ELR (cell line): ENCODE measurements at places on chromosomes 5 and 9.
A peak's percentile ranks its signal among the peaks of the same experiment; 100 is the strongest.

GRCh38 chr5:66306105-66306843 lies 162.2 kb downstream of the SREK1 start:
- DNase-seq: peak; percentile 78

DNA sequence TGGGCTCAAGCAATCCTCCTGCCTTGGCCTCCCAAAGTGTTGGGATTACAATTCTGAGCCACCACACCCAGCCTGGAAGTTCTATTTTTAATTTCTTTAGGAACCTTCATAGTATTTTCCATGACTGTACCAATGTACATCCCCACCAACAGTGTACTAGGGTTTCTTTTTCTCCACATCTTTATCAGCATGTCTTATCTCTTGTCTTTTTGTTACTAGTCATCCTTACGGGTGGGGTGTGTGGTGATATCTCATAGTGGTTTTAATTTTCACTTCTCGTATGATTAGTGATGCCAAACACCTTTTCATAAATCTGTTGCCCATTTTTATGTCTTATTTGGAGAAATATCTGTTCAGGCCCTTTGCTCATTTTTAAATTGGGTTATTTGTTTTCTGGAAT lies 123.0 kb upstream of the MEF2C start:
- DNase-seq: no peak

GRCh38 chr9:136378170-136379002 lies 4.9 kb upstream of the CARD9 start:
- DNase-seq: no peak

- no peak for DNase-seq
Observed at GRCh38 chr9:134289241-134289875, 36.9 kb upstream of the RXRA start.

- no peak for DNase-seq
Observed at GRCh38 chr5:65329266-65329665, 152.5 kb downstream of the ADAMTS6 start.

- DNase-seq: peak; percentile 78
Observed at GRCh38 chr9:100505564-100506159, 32.7 kb downstream of the TMEFF1 start.

DNA sequence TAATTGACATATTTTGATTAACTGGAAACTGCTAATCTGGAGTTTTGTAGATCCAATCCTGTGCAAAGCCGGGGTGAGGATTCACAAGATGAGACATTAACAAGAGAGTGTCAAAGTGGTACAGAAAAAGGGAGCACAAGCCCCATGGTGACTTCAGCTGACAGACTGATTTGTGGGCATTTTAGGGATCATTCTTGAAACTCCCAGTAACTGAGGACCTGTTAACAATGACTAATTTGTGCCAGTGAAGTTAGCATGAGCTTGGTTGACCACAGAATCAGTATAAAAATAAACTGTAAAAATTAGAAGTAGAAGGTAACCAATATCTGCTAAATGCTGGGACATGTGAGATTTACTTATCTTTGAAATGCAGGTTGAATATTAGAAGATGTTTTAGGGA lies 1578.3 kb downstream of the EFNA5 start:
- DNase-seq: no peak

GRCh38 chr9:112601636-112602035 lies 115.0 kb downstream of the KIAA1958 start:
- peak; percentile 47 for DNase-seq

DNA sequence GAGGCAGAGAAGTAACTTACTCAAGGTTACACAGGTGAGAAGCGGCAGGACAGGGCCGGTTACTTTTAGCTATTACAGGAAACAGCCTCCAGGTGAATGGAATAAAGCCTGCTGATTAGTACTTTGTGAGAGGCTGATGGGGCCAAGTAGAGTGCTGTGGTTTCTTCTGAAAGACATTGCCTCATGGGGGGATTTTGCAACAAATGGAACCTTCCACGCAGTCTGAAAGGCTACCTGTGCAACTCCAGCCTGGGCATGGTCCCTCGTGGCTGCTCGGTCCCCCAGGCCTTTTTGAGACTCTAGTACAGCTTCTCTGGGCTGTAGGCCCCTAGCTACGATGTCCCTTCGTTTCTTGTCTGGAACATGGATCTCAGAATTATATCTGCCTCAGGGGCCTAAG lies 2.0 kb downstream of the TMEM268 start:
- DNase-seq: no peak

DNA sequence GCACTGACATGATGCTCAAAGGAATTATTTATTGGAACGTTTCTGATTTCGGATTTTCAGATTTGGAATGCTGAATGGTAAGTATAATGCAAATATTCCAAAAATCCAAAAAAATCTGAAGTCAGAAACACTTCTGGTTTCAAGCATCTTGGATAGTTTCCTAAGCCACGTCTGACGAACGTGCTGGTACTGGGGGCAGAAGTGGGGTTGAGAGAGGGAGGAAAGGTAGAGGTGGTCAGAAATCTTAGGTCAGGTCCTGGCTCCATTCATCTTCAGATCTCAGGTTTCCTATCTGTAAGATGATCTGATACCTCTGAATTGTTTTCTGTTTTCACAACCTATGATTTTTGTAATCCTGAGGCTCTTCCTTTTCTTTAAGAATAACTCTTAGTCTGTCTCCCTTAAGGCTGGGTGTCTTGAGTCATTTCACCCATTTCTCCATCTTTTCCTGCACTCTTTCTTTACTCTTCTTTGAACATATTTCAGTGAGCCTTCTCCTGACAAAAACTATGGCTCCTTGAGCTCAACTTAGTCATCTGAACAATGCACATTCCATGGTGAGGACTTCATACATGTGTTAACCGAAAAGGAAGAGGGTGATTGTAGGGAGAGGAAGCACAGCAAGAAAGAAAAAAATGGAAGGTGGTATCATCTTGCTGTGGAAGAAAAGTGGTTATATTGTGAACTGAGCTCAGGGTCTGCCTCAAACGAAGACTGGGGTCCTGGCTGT lies 3.3 kb downstream of the SGCD start:
- DNase-seq: no peak

GRCh38 chr5:149157330-149157729 lies 16.0 kb downstream of the ABLIM3 start:
- DNase-seq: no peak

DNA sequence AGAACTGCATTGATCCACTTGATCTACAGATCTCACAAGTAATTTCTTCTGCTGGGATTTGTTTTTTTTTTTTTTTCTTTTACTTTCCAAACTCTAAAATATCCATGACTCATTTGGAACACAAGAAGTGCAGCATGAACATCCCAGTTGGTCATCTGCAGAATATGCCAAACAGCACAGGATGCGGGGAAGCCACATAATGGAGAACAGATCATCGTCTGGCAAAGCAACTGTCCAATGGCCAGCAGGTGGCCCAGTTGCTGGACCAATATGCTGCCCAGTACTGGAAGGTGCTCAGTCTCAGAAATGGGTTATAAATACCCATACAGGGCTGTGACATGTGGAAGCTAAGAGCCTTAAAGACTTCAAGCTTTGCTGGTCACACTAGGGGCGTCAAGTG lies 221.3 kb upstream of the TAS2R1 start:
- DNase-seq: peak; percentile 96

- DNase-seq: no peak
Observed at GRCh38 chr9:131815970-131816873, 76.3 kb upstream of the RAPGEF1 start.

DNA sequence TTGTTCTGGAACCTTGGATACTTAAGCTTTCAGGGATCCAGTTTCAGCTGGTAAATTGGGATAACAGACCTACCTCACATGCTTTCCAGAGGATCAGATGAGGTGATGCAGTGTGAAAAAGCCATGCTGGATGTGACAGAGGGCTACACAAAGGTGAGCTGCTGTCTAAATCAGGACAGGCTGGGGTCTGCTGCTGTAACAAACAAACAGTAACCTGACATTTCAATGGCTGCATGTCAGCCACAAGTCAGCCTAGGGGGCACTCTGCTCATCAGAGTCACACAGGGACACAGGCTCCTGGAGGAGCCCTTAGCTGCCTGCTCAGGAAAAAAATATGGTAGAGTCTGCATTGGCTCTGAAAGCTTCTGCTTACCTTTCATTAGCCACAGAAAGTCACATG lies 66.7 kb upstream of the EGFLAM start:
- DNase-seq: no peak

- peak; percentile 32 for DNase-seq
Observed at GRCh38 chr5:94705427-94705826, 87.0 kb downstream of the SLF1 start.

GRCh38 chr9:38724754-38725153 lies 4.8 kb upstream of the FAM240B start:
- DNase-seq: no peak

DNA sequence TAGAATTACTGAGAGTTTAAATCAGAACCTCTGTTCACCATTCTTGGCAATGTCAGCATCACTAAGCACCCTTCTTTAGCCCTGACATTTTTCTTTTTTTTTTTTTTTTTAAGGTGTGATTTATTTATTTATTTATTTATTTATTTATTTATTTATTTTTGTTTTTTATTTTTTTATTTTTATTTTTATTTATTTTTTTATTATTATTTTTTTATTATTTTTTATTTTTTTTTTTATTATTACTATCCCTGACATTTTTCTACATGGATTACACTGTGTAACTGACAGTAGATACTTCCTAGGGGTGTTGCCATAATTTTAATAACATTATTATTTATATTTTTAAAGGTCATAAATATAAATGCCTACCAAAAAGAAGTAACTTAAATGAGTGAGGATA lies 47.0 kb upstream of the TRPM3 start:
- no peak for DNase-seq

DNA sequence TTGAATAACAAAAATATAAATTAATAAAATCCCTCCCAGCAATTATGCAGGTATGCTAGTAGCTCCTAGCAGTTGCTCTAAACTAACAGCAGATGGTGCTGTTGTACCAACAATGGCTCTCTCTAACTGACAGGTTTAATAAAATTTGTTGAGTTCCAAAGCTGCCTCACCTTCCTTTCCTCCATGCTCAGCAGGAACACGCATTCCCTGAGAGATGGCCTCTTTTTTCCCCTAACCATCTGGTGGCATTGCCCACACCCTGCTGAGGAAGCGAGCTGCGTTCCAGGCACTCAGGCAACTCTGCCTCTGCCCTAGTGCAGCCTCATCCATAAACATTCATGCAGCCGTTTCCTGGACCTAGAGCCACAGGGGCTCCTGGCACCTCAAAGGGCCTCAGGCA lies 106.2 kb downstream of the KLHL3 start:
- DNase-seq: peak; percentile 74

GRCh38 chr5:35488055-35488454 lies 129.6 kb upstream of the SPEF2 start:
- no peak for DNase-seq

- DNase-seq: peak; percentile 68
Observed at GRCh38 chr5:95761771-95762651, 30.9 kb downstream of the RHOBTB3 start.

- no peak for DNase-seq
Observed at GRCh38 chr9:93303806-93304573, 120.1 kb downstream of the WNK2 start.

GRCh38 chr9:4714266-4715016 lies 26.6 kb downstream of the AK3 start:
- DNase-seq: no peak

DNA sequence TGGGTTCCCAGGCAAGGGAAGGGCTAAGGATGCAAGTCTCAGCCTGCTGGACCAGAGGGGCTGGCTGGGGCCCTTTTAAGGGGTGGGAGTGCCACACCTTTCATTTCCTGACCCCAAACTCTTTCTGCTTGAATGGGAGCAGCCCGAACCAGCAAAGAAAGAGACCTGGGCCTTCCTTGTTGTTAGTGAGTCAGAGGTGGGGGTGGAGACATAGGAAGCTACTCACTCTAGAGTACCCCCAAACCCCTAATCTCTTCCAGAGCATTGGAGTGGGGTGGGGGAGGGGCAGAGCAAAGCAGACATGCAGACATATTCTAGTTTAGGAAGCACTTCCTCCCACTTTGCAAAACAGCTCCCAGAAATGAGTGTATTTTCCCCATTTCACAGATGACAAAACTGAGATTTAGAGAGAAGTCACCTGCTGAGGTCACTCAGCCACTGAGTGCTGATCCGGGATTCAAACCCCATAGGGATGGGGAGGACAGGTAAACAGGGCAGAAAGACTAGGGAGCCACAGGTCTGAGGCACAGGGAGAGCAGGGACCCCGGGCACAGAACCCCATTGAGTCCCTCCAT lies 6.0 kb upstream of the AQP3 start:
- peak; percentile 55 for DNase-seq

GRCh38 chr5:137228816-137229215 lies 270.3 kb downstream of the SPOCK1 start:
- DNase-seq: no peak

- no peak for DNase-seq
Observed at GRCh38 chr5:156121234-156121633, 205.7 kb upstream of the SGCD start.

GRCh38 chr9:103942200-103942599 lies 151.9 kb upstream of the SMC2 start:
- DNase-seq: no peak

- peak; percentile 29 for DNase-seq
Observed at GRCh38 chr9:111975709-111976108, 79.1 kb downstream of the UGCG start.

DNA sequence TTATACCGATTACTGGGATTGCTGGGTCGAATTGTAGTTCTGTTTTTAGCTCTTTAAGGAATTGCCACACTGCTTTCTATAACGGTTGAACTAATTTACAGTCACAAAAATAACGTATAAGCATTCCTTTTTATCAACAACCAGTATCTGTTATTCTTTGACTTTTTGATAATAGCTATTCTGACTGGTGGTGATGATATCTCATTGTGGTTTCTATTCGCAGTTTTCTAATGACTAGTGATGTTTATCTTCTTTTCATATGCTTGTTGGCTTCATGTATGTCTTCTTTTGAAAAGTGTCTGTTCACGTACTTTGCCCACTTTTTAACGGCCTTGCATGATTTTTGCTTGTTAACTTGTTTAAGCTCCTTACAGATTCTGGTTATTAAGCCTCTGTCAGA lies 74.4 kb downstream of the FAM174A start:
- no peak for DNase-seq

GRCh38 chr5:75706016-75706415 lies 11.2 kb downstream of the POC5 start:
- no peak for DNase-seq

DNA sequence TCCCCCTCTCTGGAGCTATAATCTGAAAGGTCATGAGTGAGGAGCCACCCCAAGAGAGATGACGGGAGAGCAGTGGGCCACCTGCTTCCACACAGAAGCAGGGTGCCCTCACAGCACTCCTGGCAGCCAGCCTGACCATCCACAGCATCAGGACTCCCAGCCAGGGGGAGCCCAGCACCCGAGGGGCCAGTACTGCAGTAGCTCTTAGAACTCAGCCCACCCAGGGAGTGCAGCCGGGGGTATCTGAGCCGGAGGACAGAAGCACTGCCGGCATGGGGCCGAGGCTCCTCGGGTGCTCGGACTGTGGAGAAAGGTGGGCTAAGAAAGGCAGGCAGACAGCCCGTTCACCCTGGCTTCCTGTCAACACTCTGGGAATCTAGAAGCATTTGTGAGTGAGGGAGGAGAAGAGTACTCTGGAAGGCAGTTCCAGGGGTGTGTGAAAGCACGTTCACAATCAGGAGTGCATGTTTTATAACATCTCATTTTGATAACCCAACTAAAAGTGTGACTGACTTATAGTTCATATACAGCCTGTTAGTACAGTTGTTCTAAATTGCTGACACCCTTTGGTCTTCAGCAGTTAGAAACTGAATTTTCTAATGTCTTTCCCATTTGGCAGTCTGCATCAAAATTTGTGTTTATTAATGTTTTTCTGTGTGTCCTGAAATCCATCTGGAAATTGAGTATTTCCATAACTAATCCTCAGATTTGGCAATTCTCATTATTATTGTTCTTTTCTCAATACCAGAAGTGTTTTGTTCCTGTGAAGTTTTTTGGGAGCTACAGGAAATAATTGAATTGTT lies 25.9 kb upstream of the ASPN start:
- no peak for DNase-seq

GRCh38 chr5:45568813-45569212 lies 127.4 kb downstream of the HCN1 start:
- no peak for DNase-seq
